NCI-H2171 treated with DMSO at 0.1 percent for 48 hours (cell line): ENCODE measurements at places on chromosomes 2 and 18.

- DNase-seq, result peak; percentile 62
Observed at GRCh38 chr2:206095536-206096332, 9.8 kb upstream of the INO80D start.

DNA sequence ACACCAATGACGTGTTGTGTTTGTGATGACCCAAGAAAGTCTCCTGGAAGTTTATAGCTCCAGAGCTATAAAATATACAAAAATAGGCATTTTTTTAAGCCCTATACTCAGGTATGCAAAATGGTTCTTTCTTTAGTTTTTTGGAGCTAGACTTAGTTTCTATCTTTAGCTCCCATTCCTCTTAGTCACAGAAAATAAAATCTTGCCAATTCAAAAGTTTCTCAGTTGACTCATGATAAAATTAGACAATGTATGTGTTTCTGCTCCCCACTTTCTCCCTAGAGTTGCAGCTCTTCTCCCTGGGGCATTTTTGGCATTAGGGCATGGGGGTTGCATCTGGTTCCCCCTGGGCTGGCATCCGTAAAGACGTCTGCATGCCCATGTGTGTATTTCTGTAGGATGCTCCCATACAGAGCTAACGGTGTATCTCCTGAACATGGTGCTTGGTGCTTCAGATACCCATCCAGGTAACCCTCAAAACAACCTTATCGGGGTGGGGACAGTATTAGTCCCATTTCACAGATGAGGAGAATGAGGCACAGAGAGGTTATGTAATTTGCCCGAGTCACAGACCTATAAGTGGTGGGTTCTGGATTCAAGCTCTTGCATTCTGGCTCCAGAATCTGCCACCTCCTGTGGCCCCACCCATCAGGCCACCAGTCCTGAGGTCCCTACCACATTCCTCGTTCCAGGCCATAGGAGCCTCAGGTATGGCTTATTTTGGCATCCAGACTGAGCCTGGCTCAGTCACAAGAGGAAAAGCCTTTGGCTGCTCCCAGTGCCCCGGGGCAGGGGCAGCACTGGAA lies 43.1 kb upstream of the ASAP2 start:
- DNase-seq, result no peak

DNA sequence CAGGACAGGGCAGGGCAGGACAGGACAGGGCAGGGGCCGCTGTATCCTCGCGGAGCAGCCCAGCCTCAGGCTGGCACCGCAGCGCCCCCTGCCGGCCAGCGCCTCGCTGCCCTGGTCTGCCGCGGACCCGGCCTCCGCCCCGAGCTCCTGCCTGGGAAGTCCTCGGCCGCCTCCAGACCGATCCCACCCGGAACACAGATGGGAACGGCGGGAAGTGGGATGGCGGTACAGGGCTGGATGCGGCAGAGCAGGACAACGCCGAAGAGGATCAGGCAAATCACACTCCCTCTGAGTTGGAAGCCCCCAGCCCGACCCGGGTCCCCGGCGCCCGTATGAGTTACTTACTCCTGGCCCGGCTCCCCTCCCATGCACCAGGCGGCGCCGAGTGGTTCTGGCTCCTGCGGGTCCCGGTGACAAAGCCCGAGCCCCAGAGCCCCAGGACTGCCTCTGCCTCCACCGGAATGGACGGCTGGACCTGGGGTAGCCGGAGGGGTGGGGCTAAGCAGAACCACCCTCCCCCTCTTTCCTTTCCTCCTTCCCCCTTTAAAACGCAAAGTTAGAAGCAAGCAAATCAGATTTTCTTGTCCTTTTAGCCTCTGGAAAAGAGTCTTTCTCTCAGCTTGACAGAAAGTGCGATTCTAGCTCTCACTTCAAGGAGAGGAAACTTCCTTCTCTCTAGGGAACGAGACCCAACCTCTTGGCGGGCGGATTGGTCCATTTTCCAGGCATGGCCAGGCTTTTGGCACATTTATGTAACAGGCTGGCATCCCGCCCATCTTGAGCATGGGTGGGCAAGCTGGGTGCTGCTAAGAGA lies at the start of gene TP53I3:
Gene TP53I3 (minus strand): TSS at position 449 of the 814 bp plus-strand sequence. CDS start 508 bp downstream, outside the sequence.
- peak; percentile 73 for DNase-seq

DNA sequence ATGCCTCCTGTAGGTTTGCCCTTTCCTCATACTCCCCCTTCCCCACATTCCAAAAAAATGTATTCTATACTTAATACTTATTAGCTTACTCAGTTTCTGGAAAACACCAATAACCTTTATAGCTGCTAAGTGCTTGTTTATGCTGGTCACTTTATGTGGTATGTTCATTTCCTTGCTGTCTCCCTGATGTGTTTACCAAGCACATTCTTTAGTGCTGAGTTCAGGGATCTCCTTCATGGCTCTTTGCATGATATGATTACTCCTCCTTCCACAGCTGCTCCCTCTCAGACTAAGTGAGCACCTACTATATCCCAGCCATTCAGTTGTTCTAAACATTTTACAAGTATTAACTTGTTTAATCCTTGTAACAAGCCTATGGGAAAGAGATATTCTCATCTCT lies 698.3 kb upstream of the FANCL start:
- no peak for DNase-seq

- no peak for DNase-seq
Observed at GRCh38 chr2:136215908-136216472, 98.0 kb upstream of the CXCR4 start.

GRCh38 chr2:183495589-183496267 lies 371.5 kb downstream of the NUP35 start:
- no peak for DNase-seq

GRCh38 chr2:183991968-183992367 lies 606.4 kb upstream of the ZNF804A start:
- DNase-seq, result no peak

- DNase-seq, result no peak
Observed at GRCh38 chr2:220697011-220697410, 875.1 kb downstream of the EPHA4 start.

DNA sequence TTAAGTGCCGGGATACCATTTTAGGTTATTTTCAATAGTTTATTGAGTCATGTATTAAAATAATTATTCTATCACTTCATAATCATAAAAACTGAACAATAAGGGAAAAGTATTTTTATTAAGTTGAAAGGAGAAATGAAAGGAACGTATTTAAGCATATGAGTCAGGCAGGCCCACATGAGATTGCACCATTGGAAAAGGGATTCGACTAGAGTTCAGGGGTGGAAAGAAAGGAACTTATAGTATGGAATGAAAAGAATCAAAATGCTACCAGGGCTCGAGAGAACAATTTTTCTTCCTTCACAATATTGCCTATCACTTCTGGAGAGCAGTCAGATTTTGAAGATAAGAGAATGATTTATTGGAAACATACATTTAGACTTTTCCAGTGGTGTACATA lies 516.5 kb upstream of the NETO1 start:
- DNase-seq, result no peak

- DNase-seq, result no peak
Observed at GRCh38 chr2:179702912-179703311, 158.5 kb downstream of the ZNF385B start.

DNA sequence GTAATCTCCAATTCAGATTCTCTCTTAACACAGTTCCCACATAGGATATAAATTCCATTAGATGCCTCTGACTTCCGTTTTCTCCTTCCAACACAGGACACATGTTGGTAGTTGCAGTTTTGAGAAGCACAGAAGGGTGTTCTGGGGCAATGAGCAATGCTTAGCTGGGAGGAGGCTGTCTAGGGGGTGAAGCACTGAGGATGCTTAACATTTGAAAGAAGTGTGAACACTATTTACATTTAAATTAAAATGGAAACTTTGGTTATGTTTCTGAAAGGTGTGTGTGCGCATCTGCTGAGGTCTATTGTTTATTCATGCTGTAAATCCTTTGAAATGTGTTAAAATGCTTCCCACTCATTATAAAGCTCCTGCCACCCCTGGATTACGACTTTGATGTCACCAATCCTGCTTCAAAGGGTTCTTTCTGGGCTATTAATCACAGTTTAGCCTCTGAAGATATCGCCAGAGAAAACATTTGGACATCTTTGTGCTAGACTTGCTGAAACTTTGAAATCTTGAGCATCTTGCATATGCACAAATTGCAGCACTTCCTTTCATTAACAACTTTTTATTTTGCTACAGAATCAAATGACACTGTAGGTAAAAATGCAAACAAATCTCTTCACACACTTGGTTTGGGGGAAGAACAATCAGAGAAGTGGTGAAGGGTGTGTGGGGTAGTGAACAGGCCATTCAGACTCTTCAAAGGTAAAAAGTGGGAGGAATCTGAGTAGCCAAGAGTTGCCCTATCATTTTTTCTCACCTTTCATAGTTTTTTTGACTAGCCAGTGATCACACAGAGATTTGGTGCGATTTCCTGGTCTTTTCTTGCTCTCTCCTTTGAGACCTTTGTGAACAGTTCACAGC lies 258.4 kb downstream of the MYO3B start:
- no peak for DNase-seq

DNA sequence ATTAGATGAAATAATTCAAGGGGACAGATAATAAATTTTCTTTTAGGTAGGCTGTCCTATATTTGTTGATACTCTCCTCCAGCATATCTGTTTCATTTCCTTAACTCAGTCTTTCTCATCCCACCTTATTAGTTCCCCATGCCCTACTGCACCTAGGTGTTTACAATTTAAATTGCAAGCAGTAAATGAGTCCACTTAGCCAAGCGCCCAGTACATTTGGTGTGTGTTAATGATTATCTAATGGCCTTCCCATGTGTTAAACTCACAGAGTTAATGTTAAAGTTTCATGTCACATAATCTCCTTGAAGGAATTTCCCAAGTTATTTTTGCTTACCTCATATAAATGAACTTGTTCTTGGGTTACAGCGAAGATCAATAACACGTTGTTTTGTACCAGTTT lies 31.2 kb downstream of the ITGB6 start:
- DNase-seq, result no peak

DNA sequence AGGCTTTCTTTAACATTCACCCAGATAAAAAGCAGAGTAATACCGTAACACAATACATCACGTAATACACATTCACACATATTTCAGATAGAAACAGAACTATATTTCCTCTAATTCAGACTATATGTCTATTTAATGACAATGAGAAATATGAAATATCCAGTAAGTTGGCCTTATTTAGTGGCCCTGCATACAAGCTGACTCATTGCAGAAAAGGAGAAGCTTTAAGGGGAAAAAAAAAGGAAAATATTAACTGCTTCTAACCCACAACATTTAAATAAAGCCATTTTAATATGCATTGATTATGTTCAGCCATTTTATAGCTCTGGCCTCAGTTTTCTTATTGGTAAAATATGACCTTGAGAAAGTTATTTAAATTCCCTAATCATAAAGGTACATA lies 94.8 kb downstream of the PPP1R1C start:
- no peak for DNase-seq

DNA sequence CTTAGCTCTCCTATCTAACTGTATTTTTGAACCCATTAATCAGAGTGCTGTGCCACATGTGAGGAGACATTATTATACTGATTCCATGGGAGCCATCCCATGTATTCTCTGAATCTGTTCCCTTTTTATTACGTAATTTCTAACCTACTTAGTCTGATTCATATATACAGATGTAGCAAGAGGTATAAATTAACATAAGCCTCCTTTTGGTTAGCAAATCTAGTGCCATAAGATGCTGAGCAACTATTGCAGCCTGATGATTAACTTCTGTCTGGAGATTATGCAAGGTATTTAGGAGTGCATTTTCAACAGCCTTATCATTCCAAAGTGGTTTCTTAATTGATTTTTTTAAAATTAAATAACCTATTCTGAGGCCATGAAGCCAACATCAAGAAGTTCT lies 114.1 kb upstream of the MSH2 start:
- DNase-seq, result no peak

DNA sequence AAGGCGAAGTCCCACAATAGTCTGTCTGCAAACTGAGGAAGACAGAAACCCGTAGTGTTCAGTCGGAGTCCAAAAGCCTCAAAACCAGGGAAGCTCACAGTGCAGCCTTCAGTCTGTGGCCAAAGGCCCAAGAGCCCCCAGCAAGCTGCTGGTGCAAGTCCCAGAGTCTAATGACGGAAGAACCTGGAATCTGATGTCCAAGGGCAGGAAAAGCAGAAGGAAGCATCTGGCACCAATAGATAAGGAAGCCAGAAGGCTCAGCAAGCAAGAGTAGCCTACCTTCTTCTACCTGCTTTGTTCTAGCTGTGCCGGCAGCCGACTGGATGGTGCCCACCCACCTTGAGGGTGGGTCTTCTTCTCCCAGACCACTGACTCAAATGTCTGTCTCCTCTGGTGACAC lies 21.8 kb downstream of the CFAP210 start:
- no peak for DNase-seq

GRCh38 chr2:109168086-109168485 lies 39.1 kb downstream of the SH3RF3 start:
- DNase-seq, result no peak

- no peak for DNase-seq
Observed at GRCh38 chr18:60981682-60982328, 351.4 kb upstream of the CDH20 start.

- DNase-seq, result no peak
Observed at GRCh38 chr2:238461491-238461890, 34.8 kb downstream of the ASB1 start.

GRCh38 chr2:226247289-226248275 lies 552.0 kb downstream of the IRS1 start:
- DNase-seq, result no peak

DNA sequence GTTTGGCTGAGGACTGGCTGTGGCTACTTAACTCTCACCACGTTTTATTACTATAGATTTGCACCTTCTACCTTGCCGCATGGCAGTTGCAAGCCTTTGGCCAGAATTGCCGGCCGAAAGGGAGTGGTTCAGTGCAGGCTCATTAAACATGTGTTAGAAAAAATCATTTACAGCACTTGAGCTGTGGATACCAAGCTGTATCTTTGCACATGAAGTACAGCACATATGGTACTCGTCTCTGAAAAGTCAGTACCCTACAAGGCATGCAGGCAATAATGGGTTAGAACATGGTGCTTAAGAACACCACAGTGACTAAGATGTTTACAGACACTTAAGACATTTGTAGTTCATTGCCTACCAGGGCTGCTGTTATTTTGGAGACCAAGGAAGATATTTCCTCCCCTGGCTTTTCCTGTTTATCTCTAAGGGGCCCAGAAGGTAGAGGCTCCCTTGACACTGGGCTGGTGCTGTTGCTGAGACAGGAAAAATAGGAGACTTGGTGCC lies 103.1 kb downstream of the ZNF532 start:
- DNase-seq, result peak; percentile 50

- DNase-seq, result no peak
Observed at GRCh38 chr2:211170843-211171242, 614.4 kb downstream of the CPS1 start.

GRCh38 chr2:121809607-121810006 lies 54.2 kb downstream of the TSN start:
- DNase-seq, result no peak

GRCh38 chr2:130823171-130823885 lies 13.4 kb upstream of the ARHGEF4 start:
- DNase-seq, result no peak
